ENCODE measurements at places on chromosomes 4 and X.

- no peak for DNase-seq
Observed at GRCh38 chrX:122835886-122836285, 348.2 kb upstream of the GRIA3 start.

DNA sequence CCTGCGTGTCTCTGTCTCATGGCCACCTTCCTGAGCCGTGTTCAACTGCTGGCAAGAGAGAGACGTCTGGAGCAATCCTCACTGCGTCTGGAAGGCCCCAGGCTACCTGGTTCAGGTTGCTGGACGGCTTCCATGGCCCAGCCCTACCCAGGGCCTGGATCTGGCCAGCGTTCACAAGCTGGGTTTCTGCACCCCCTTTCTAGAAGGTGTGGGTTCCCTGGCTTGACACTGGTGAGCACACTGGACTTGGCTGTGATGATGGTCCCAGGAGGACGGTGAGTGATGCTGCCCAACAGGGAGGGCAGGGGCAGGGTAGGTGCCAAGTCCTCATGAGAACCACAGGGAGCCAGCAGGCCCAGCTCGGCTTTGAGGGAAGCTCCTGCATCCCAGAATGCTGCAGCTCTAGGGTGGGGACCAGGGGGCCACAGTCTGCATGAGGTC lies 63.4 kb downstream of the HTRA3 start:
- DNase-seq: no peak

GRCh38 chrX:72540318-72540717 lies 32.3 kb downstream of the HDAC8 start:
- no peak for DNase-seq

- no peak for DNase-seq
Observed at GRCh38 chrX:134572816-134573682, 85.2 kb downstream of the PLAC1 start.
